ENCODE measurements at places on chromosomes 4 and X. TPM values are rescaled to one million over a fixed set of nuclear protein-coding genes. Genes with fewer than 3 reads are reported as not detected.

DNA sequence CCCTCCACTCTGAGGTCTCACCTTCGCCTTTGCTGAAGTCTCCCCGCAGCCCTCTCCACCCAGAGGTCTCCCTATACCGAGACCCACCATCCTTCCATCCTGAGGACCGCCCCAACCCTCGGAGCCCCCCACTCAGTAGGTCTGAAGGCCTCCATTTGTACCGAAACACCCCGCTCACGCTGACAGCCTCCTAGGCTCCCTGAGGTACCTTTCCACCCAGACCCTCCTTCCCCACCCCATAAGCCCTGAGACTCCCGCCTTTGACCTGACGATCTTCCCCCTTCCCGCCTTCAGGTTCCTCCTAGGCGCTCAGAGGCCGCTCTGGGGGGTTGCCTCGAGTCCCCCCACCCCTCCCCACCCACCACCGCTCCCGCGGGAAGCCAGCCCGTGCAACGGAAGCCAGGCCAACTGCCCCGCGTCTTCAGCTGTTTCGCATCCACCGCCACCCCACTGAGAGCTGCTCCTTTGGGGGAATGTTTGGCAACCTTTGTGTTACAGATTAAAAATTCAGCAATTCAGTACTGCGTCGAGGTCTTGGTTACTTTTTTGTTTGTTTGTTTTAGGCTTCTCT, 5.0 kb downstream of the SOD3 start:
- H3K27me3 ChIP-seq = peaks cover 16% of the 10 kb centered on the region
- H3K36me3 ChIP-seq = no peaks in the 10 kb centered on the region
- no peak overlapping the region for H3K27ac ChIP-seq
- H3K4me3 ChIP-seq = peak overlapping the region; percentile 64

DNA sequence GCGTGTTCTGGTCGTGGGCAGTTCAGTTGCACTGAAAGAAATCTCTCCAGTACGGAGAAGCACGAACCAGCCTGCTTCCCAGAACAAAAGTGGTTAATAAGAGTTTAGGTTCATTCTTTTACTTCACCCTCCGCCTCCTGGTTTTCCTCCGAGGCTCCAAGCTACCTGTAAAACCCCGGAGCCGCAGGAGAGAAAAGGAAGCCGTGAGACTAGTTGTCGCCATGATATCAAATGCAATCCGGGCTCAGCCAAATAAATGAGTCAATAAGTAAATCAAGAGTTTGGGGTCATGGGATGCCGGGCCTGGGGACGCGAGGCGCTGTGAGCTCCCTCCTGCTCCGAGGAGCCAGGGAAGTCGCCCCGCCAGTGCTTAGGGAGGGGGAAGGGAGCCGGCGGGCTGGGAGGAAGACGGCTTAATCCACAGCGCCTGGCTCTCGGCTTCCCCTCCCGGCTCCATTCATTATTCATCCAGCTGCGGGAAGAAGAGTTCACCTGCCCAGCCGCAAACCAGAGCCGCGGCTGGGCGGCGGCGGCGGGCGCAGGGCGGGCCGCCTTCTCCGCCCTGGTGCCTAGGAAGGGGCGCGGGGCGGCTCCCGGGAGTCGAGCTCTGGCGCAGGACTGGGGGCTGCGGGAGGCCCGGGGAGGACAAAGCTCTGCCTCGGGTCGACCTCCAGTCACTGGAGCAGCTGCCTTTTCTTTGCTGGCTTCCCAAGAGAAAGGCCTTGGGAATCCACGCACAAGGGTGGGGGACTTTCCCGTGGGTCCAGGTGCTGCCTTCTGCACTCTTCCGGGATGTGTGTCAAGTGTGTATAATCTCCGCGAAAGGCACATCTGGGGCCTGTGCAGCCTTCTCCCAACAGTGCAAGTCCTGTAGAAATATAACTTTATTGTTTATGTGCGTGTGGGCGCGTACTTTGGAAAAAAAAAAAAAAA, 1.7 kb downstream of the FRAS1 start:
- H3K36me3 ChIP-seq = no peaks in the 10 kb centered on the region
- H3K27me3 ChIP-seq = peaks cover 2% of the 10 kb centered on the region
- H3K4me3 ChIP-seq = peak overlapping the region; percentile 88
- DNase-seq = no peak
- H3K27ac ChIP-seq = peak overlapping the region; percentile 78
- H3K4me1 ChIP-seq = peaks cover 22% of the 10 kb centered on the region

DNA sequence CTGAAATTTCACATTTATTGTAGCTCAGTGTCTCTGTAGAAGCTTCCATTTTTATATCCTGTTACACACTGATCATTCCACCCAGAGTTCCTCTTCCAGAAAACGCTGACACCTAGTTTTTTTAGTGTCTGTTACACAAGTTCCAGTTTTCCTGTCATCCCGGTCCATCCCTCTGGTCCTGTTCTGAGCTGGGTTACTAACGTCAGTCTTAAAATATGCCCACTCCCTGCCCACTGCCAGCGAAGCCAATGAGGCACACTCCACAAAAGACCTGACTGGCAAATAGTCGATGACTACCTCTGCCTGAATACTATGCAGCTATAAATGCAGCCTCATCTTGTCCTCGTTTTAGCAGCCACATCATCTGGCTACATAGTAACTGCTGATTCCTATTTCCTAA, 30.9 kb upstream of the DDX3X start:
- H3K4me3 ChIP-seq = no peak overlapping the region
- no peaks in the 10 kb centered on the region for H3K36me3 ChIP-seq
- H3K4me1 ChIP-seq = peaks cover 31% of the 10 kb centered on the region

- H3K36me3 ChIP-seq = peaks cover 4% of the 10 kb centered on the region
- DNase-seq = no peak
- peaks cover 32% of the 10 kb centered on the region for H3K4me1 ChIP-seq
- no peak overlapping the region for H3K4me3 ChIP-seq
- H3K27ac ChIP-seq = no peak overlapping the region
These were observed 189.9 kb downstream of the PTTG2 start for GRCh38 chr4:38149997-38150671.

Gene NXF2
- total RNA-seq = not detected

Gene COL25A1
- total RNA-seq = 0.45 TPM

Gene PSAPL1
- not detected for total RNA-seq

Gene COL4A6
- 4.5 TPM for total RNA-seq
